Glutamatergic neuron (in vitro differentiated cells): ENCODE measurements at places on chromosomes 5 and 9. TPM values are rescaled to one million over a fixed set of nuclear protein-coding genes. Genes with fewer than 3 reads are reported as not detected.
A peak's percentile ranks its signal among the peaks of the same experiment; 100 is the strongest.

The IGFBPL1 gene
- 590 TPM for total RNA-seq

The FOXD4L6 gene
- not detected for total RNA-seq

The IER5L gene
- total RNA-seq, result 36.0 TPM

DNA sequence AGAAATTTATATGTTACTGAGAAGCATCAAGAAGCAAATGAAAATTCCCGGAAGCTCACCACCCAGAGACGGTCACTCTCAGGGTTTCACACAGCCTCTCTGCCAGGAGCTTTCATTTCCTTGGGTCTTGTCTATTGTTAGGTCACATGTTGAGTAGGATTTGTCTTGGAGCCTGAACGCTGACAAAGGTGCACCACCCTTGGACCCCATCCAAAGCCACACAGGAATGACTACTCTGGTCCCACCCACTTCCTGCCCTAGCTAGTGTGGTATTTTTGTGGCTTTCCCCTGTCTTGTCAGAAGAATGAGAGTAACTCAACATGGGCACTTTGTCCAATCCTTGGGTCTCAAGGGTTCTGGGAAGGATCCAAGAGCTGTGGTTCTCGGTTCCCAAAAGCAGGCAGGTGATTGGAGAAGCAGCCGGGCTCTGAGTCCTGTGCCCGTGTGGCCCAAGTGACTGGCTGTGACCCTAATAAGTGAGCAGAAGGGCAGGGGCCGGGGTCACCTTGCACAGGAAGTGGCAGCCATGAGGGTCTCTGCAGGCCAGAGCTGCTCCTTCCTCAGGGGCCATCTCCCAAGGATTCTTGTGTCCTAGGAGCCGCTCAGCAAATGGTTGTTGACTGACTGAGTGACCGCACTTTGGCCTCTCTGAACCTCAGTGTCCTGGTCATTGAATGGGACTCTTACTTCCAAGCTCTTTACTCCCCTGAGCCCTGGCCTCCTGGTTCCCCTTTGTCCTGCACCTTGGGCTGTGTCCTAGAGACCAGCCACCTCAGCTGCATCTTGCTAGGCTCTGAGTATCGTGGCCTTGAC is 6.9 kb downstream of the FGD3 start:
- no peak for DNase-seq

GRCh38 chr9:107789001-107789700 is 299.6 kb upstream of the KLF4 start:
- DNase-seq, result no peak

GRCh38 chr9:107018861-107019545 is 156.0 kb downstream of the ZNF462 start:
- DNase-seq, result no peak

GRCh38 chr9:98575379-98576346 is 133.1 kb downstream of the GABBR2 start:
- no peak for DNase-seq

The OTULINL gene
- 14.4 TPM for total RNA-seq

DNA sequence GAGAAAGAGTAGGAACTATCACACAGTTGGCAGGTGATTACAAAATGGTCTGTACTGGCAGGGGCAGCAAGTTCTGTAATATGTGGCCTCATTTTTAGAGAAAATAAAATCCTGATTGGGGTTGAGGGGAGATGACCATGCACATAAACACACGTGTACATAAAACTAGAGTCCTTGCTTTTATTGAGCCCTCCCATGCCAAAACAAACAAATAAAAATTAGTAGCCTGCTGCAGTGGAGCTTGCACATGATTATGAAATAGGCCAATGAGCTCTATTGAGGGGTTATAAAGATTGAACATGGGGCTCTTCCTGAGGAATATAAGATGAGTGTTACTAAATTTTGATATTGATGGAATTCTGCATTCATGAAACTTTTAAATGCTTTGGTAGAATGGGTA is 248.4 kb downstream of the ELAVL2 start:
- no peak for DNase-seq

The ARSI gene
- total RNA-seq, result not detected

- no peak for DNase-seq
Observed at GRCh38 chr5:108141676-108142075, 240.2 kb downstream of the FBXL17 start.

The TMOD1 gene
- total RNA-seq, result 0.64 TPM

The CCL28 gene
- total RNA-seq, result 1.1 TPM

DNA sequence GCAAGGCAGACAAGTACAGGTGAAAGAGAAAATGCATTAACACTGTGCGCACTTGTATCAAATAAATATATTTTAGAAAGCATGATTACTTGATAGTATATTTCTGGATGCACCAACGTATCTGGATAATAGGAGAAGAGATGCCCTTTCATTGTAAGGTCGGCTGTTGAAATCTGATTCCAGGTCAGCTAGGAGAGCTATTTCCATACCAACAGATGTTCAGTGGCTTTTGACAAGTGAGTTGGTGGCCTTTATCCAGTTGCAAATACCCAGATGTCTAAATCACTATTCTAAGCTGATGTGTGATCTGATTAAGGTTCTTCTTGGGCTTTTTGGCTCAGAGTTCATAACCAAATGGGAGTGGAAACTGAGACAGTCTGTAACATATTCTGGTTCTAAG is 128.2 kb upstream of the TBCA start:
- DNase-seq, result no peak

GRCh38 chr5:115963566-115963965 is 1.3 kb downstream of the LVRN start:
- no peak for DNase-seq

GRCh38 chr5:13700626-13701025 is 243.9 kb downstream of the DNAH5 start:
- DNase-seq, result no peak

GRCh38 chr9:5870691-5871090 is 20.0 kb upstream of the MLANA start:
- no peak for DNase-seq

The SHOC1 gene
- not detected for total RNA-seq

DNA sequence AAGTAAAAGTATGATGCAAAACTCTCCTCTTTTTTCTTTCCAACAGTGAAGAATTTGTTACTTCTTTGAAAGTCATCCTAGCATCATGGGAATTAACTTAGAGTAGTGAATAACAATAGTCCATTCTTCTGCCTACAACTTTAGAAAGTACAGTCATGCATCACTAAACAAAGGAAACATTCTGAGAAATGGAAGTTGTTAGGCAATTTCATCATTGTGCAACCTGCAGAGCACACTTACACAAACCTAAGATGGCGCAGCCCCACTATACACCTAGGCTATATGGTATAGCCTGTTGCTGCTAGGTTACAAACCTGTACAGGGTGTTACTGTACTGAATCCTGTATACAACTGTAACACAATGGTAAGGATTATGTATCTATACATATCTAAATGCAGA is 1209.3 kb upstream of the C9orf72 start:
- DNase-seq, result no peak

GRCh38 chr9:92122061-92122460 is 6.8 kb upstream of the SPTLC1 start:
- DNase-seq, result no peak

DNA sequence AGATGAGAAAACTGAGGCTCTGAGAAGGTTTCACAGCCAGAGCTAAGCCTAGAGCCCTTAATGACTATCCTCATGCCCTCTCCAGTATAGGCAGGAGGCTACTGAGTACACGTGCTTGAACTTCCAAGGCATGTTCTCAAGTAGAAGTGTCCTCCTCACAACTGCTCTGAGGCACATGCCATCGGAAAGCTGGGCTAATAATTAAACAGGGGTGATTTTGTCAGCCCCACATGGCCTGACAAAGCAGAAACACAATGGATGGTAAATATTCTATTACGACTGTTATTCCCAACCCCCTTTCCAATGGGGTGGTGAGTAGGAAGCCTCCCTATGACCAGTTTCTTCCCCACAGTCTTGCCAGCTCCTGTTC is 34.3 kb downstream of the KCNIP1 start:
- no peak for DNase-seq

GRCh38 chr9:31848505-31849285 is 535.7 kb upstream of the ACO1 start:
- DNase-seq, result no peak

- DNase-seq, result no peak
Observed at GRCh38 chr5:60673334-60673733, 26.6 kb downstream of the DEPDC1B start.

DNA sequence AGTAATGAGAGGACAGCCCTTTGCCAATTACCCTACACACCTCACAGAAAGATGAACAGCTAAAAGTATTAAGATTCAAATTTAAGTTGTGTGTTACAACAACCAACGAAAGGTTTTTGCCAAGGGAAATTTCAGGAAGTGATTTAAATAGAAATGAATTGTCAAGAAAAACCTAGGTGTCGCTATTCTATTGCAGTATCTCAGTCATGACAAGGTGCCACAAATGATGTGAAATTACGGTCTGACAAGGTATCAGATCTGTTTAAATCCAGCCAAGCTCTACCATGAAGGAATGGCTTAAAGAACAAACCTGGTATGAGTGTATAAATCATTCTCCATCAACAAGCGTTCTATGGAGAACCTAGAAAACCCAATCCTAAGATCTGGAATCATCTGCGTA is 189.7 kb downstream of the ATPSCKMT start:
- DNase-seq, result no peak

- no peak for DNase-seq
Observed at GRCh38 chr9:115674091-115674490, 479.5 kb upstream of the PAPPA start.

DNA sequence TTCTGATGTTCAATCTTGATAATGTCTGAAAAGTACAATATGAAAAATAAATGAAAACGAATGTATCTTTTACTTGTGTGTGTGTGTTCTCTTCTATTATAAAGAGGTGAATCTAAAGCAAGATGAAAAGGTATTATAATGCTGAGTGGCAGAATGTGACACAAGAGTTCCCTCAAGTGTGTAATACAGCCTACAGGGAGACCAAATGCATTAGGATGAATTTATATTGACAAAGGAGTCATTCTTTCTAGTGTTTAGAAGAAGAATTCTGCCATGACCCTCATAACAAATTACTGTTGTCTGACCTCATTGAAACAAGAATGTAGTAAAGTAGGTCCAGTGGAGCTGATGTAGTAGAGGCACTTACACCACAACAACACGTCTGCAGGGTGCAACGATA is 1119.0 kb upstream of the CDH10 start:
- no peak for DNase-seq

- DNase-seq, result no peak
Observed at GRCh38 chr5:16787278-16787677, 148.8 kb downstream of the MYO10 start.

The SV2C gene
- total RNA-seq, result 17.8 TPM

- peak; percentile 16 for DNase-seq
Observed at GRCh38 chr5:68730220-68730978, 363.4 kb upstream of the SLC30A5 start.

GRCh38 chr9:135797507-135798262 is 95.7 kb downstream of the KCNT1 start:
- DNase-seq, result peak; percentile 78

The GBGT1 gene
- total RNA-seq, result 1.3 TPM

The FTMT gene
- total RNA-seq, result not detected

DNA sequence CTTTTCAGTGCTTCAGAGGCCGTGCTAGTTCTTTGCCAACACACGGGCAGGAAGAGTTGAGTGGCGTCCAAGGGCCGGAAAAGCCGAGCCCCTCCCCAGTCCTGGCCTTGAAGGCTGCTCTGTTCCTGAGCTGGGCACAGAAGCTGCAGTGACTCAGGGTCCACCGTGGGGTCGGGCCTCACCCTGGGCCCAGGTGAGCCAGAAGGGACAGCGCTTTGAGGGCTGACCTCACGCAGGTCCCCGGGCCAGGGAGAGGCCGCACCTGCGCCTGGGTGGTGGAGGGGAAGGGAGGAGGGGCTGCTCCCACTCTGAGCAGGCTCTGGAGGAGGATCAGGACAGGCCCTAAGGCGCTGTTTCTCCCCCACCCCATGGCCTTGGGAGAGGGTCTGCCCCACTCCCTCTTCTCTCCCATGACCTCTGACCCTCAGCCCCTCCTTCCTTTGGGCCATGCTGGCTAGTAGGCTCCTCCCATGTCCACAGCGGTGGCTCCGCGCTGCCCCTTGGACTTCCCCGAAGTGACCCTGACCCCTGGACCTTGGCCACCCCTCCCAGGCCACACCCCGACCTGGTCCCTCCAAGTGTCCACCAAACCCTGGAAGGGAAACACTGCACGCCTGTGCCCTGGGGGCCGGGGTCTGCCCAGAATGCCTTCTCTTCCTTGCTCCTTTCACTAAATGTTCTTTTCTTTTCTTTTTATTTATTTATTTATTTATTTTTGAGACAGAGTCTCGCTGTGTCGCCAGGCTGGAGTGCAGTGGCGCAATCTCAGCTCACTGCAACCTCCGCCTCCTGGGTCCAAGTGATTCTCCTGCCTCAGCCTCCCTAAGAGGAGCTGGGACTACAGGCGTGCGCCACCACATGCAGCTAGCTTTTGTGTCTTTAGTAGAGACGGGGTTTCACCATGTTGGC is 19.7 kb upstream of the SLC6A19 start:
- peak; percentile 16 for DNase-seq

DNA sequence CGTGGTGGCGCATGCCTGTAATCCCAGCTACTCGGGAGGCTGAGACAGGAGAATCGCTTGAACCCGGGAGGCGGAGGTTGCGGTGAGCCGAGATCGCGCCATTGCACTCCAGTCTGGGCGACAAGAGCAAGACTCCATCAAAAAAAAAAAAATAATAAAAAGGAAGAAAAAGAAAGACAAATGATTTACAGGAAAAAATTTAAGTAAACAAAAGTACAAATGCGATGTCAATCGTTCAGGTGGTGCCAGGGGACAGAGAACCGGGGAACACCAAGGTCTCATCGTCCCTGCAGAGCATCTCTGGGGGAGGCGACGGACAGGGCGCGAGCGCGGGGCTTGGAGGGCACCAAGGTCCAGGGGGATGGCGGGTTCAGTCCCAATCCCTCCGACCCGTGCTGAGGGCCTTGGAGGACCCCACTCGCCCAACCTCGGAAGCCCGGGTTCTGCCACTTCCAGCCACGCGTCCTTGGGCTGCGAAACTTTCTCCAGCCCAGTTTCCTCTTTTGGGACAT is 607 bp upstream of the HNRNPAB start:
- peak; percentile 31 for DNase-seq

DNA sequence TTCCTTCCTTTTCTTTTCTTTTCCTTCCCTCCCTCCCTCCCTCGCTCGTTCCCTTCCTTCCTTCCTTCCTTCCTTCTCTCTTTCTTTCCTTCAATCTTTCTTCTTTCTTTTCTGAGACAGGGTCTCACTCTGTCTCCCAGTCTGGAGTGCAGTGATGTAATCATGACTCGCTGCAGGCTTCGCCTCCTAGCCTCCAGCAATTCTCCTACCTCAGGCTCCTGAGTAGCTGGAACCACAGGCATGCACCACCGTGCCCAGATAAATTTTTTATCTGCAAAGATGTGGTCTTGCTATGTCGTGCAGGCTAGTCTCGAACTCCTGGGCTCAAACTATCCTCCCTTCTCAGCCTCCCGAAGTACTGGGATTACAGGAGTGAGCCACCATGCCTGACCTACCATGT is 81.4 kb downstream of the SPATA31C2 start:
- no peak for DNase-seq

The PLCXD3 gene
- total RNA-seq, result 0.93 TPM

The SLC34A3 gene
- total RNA-seq, result not detected

GRCh38 chr9:93684806-93685543 is 108.6 kb downstream of the PHF2 start:
- DNase-seq, result no peak

GRCh38 chr5:32639943-32640342 is 54.6 kb downstream of the SUB1 start:
- DNase-seq, result no peak
